ENCODE measurements at places on chromosomes 1 and 21. TPM values are rescaled to one million over a fixed set of nuclear protein-coding genes. Genes with fewer than 3 reads are reported as not detected.

DNA sequence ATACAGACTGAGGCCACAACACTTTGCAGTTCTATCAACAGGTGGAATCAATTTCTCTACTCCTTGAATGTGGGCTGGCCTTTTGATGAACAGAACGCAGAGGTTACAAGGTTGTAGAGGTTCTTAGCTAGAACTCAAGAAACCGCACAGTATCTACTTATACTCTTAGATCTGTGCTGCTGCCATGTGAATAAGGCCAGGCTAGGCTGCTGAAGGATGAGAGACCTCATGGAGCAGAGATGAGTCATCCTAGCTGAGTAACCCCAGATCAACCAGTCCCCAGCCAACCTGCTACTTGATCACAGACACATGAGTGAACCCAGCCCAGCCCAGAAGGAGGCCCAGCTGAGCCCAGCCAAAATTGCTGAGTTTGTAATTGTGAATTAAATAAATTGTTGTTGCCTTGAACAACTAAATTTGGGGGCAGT lies 35.3 kb upstream of the BCAR3 start:
- DNase-seq: no peak

- DNase-seq: no peak
Observed at GRCh38 chr1:246157516-246157915, 349.6 kb downstream of the SMYD3 start.

DNA sequence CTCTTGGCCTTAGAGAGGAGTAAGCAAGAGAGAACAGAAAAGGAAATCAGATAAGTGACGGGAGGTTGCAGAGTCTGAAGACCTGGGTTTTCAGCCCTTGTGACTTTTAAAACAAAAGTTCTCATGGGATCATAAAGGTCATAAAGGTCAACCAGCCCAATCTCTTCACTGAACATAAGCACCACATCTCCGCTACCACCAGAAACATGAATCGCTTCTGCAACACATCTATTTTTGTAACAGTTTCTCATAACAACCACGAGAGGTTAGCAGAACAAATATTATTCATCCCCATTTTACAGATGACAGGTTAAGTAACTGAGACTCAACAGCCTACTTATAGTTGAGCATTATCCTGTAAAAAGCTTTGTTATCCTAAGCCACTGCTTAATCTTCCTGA lies 5.9 kb downstream of the TRAPPC3 start:
- DNase-seq: no peak

- DNase-seq: no peak
Observed at GRCh38 chr1:181169281-181169865, 80.9 kb downstream of the IER5 start.

GRCh38 chr1:37809942-37810341 lies 1.9 kb upstream of the YRDC start:
- DNase-seq: no peak

DNA sequence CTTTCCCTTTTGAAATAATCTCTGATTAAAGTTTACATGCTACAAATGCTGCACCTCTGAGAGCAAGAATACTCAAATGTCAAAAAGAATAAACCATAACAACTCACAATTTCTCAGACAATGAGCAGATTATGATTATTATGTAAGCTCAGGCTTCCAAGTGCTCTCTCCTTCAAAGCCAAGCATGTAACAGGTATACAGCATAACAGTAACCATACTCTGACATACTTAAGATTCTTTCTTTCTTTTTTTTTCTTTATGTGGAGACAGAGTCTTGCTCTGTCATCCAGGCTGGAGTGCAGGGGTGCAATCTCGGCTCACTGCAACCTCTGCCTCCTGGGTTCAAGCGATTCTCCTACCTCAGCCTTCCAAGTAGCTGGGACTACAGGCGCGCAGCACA lies 155.4 kb downstream of the EIF4G3 start:
- DNase-seq: no peak

- DNase-seq: no peak
Observed at GRCh38 chr1:32341971-32342370, 5.9 kb upstream of the MARCKSL1 start.

The TNN gene
- total RNA-seq: 0.21 TPM

The VASH2 gene
- 0.28 TPM for total RNA-seq

The OR2T29 gene
- not detected for total RNA-seq

The CELA2B gene
- total RNA-seq: 2.0 TPM
